LHCN-M2 (cell line): ENCODE measurements at places on chromosomes 12 and 14. TPM values are rescaled to one million over a fixed set of nuclear protein-coding genes. Genes with fewer than 3 reads are reported as not detected.

DNA sequence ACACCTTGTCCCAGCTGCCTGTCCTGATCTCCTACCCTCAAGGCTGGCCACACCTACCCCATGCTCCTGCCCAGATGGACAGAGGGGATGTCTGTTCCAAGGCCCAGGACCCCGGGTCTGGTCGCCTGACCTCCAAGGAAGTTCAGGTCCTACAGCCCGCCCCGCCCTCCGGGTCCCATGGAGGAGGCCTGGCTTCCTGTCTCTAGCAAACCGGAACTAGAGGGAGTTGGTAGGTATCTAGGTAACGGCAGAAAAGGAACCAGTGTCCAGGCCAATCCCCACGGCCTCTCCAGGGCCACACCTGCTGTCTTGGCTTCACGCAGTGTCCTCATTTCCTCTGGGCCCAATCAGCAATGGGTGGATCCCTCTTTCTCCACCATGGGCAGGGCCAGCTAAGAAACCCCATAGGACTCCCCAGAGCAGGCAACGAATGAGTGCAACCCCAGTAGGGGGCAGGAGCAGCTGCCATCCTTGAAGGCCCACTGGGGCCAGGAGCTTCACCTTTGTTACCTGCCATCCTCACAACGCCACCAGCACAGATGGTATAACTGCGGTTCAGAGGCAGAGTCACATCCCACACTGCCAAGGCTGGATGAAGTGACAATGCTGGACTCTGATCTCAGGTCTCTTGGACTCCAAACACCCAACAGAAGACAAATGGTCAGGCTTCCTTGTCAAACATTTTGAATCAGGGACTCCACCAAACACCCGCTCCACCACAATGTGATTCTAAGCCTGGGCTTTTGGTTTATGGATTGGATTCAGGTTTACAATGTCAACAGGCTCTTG, 25.1 kb upstream of the RPLP0 start:
- no peak for DNase-seq

GRCh38 chr14:90696720-90697119, 119.5 kb downstream of the TTC7B start:
- DNase-seq: no peak

DNA sequence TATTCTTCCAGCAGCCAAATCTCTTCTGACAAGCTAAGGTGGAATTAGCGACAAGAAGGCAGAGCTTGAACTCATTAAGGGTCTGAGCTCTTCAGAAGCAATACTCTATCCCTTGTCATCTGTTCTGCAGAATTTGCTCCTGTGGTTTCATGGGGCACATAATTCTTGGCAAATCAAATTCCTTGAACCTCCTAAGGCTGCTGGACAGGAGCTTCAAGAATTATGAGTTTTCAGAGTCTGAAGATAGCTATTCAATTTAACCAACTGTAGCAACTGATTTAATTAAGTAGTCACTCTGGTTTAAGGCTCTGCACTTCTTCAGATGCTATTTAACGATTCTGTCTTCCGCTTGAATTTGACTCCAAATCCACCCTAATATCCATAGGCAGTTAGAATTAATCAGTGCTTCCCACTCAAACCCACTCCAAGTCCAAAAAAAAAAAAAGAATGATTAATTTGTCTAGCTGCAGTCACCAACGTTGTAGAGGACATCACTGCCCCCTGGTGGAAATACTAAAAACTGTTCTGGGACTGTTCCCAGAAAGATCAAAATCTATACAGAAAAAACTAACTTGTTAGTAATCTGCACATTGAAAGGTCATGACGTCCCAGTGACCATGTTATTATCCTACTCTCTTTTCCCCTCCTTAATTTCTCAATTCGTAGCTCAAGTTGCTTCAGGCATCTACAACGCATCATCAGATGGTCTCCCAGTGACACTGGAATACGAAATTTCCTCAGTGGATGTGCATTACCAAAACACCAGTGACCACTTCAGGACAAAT, 169.9 kb downstream of the KIF21A start:
- peak; percentile 9 for DNase-seq

DNA sequence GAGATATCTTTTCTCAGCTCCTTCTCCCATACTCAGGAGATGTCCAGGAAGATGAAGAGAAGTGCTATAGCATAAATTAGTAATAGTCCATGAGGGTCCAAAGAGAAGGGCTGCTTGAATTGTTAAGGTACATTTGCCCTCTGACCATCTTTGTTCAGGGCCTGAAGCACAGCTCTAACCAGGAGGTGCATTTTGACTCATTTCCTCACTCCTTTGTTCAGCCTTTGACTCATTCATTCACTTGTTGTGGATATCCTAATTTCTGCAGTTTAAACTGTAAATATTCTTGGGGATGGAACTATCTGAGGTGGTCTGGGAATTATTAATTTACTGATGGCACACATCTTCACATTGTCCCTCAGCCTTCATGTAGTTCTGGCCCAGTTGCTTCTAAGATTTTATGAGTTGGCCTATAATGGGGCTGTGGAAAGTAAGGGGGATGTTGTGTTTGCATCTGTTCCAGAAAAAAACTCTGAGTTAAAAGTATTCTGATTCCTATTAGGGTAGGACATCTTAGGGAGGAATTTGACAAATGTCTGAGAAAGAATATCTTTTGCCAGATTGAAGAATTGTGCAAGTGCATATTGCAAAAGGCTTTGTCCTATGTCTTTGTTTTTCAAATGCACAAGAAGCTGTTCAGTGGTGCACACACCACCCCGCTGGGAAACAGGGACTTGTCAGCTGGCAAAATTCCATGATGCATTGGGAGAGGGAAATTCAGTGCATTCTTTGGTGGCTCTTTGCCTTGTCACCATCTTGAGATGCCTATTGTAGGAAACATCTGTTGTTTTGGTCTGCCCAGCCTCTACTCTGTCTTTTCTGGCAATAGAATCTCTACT, 22.1 kb downstream of the SMOC1 start:
- DNase-seq: peak; percentile 38

PROX2 gene
- total RNA-seq: not detected in 2 replicates
